ENCODE measurements at places on chromosomes 11 and 22. TPM values are rescaled to one million over a fixed set of nuclear protein-coding genes. Genes with fewer than 3 reads are reported as not detected.

DNA sequence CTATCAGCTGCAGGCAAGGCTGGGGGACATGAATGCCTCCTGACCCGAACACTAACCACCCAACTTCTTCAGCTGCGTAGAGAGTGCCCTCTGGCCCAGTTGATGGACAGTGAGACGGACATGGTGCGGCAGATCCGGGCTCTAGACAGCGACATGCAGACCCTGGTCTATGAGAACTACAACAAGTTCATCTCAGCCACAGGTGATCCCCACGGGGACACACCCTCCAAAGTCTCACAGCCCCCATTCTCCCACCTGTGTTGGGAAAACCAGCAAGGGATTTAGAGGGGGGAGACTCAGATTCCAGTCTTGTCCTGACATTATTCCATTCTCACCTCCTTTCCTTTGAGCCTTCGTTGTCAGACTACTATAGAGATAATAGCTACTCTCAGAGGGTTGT, 912 bp downstream of the VPS51 start:
- no peak for DNase-seq

- DNase-seq, result no peak
Observed at GRCh38 chr11:108221911-108222573, 396 bp downstream of the NPAT start.

The CNGA4 gene
- total RNA-seq, result not detected

The ZNF214 gene
- 0.69 TPM for total RNA-seq

GRCh38 chr11:28448186-28448585, 340.0 kb downstream of the METTL15 start:
- DNase-seq, result no peak

The PRDM11 gene
- total RNA-seq, result 18.2 TPM

All from heart left ventricle (tissue), 16 donors.